ENCODE measurements at places on chromosomes 3 and 15. TPM values are rescaled to one million over a fixed set of nuclear protein-coding genes. Genes with fewer than 3 reads are reported as not detected.

Gene CHD2
- 54.4 TPM for total RNA-seq

Gene CPLX3
- total RNA-seq: not detected

Gene GXYLT2
- total RNA-seq: 10.0 TPM

Gene GP9
- total RNA-seq: not detected

Gene FOXL2
- 3.7 TPM for total RNA-seq

Gene FAM3D
- total RNA-seq: not detected
